Chondrocyte (in vitro differentiated cells): ENCODE measurements at places on chromosomes 5 and 9.

DNA sequence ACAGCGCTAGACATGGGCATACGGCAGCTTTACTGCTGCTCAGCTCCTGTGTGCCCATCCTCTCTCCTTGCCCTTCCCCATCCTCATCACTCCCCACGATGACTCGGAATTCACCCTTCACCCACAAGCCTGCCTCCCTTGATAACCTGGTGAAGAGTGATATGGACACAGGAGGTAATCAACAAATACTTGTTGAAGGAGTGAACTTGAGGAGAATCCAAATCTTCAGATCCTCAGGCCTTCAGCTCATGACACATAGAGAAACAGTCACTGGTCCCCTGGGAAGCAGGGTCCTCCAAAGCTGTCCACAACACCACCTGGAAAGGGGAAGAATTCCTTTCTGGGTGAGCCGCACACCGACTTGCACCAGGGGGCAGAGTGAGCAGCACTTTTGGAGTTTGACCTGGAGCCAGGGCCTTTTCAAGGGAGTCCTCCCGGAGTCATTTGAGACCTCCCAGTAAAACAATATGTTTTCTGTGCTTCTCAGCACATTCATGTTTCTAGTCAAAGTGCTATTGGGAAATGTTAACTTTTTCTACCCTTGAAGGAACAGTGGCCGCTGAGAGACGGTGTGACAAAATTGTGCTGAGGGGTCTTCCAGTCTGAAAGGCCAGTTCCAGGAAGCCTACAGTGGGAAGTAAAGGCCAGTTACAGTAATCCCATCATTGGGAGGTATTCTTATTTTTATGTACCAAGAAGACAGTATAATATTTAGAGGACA, 332.3 kb downstream of the CWC27 start:
- DNase-seq: no peak

DNA sequence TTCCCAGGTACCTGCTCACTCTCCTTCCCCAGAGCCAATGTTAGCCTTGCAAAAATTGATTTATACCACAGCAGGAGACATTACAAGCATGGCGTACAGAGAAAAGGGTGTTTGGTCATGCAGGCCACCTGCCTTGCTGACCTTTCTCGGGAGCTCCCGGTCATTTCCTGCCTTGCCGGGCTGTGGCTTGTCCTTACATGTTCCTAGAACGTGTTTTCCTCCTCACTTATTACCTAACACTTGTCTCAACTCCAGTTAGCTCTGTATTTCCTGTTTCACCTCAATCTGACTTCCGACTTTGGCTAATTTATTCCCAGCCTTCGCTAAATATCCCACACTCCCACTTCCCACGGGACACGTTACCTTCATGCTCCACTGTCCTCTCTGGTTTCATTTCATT, 282.5 kb downstream of the ICE1 start:
- DNase-seq: no peak

GRCh38 chr9:107976767-107977166, 487.2 kb upstream of the KLF4 start:
- DNase-seq: no peak

DNA sequence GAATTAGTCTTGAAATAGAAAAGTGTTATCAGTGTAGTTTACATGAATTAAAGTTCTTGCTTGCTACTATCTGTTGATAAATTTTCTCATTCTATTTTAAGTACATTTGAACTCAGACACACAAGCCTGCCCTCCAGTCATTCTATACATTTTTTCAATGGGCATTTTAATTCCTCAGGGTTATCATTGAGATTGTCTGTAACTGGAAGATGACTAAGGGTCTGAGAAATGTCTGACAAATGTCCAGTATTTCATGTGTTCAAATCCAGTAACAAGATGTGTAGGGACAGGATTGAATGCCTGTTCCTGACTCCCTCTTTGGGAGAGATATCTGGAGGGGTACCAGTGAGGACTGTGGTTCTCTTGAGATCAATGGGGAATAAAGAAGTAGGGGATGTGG, 223.9 kb upstream of the ADAMTSL1 start:
- no peak for DNase-seq

GRCh38 chr5:168339109-168339771, 47.8 kb downstream of the WWC1 start:
- no peak for DNase-seq

DNA sequence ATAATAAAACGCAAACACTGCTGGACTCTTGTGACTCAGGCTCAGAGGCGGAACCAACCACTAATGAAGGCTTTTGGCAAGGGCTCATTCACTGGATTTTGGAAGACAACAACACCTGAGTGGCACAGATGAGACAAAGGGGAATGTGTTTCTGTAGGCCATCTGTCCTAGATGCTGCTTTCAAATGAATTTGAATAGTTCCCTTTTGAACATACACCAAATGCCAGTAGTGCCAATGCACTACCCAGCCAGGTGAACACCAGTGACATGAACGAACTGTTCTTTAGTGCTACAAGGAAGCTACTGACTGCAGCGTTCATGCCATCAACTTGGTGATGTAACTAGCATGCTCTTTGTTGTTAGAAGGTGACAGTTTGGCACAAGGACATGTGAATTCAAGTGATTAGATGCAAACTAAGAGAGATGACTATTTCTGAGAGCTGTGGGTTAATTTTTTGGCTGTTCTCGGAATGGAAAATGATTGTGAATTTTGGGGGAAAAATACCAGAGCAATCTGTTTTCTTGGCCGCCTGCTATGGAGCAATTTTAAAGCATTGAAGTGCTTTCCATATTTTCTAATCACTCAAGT, 173.7 kb downstream of the SLC24A2 start:
- no peak for DNase-seq

GRCh38 chr5:58773744-58774441, 191.0 kb downstream of the RAB3C start:
- DNase-seq: no peak

GRCh38 chr9:97594381-97594921, 38.7 kb downstream of the TSTD2 start:
- no peak for DNase-seq

GRCh38 chr9:135887021-135887507, 20.3 kb downstream of the CAMSAP1 start:
- no peak for DNase-seq

GRCh38 chr5:13359344-13359743, 585.1 kb downstream of the DNAH5 start:
- DNase-seq: no peak

- DNase-seq: no peak
Observed at GRCh38 chr5:97094579-97095317, 47.7 kb downstream of the LIX1 start.

- DNase-seq: no peak
Observed at GRCh38 chr9:109199676-109200075, 32.6 kb upstream of the FRRS1L start.

DNA sequence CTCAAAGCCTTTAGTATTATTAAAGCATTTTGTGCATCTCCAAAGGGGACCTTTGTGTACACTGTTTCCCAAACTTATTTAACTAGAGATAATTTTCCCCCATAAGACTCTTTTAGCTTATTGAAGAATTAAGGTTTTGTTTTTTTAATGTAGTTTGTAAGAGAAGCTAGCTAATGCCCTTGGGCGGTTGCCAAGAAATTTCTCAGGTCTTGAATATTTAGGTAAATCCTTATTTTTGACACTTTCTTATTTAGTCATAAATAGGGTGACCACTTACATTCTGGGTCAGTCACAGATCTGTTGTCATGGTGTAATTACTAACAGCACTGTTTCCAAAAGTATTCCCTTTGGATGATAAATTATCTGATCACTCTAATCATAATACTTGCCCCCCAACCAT, 27.2 kb downstream of the TNFAIP8 start:
- DNase-seq: no peak

DNA sequence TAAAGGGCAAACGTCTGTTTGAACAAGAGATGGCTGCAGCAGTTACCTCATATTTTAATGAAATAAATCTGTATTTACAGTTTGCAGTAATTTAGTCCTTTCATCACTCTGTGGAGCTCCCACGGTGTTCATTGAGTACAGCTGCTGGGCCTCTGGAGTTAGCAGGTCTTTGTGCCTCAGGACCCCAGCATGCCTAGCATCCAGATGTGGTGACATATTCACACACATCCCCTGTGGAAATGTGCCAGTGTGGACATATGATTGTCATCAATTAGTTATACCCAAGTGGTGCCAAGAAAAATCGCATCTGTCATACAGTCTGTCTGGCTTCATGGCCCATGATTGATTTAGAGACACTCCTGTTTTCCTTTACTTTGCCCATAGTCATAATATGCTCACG, 77.3 kb downstream of the NNT start:
- DNase-seq: no peak

- DNase-seq: peak; percentile 77
Observed at GRCh38 chr5:179184521-179185050, 124.4 kb downstream of the ZNF354C start.

DNA sequence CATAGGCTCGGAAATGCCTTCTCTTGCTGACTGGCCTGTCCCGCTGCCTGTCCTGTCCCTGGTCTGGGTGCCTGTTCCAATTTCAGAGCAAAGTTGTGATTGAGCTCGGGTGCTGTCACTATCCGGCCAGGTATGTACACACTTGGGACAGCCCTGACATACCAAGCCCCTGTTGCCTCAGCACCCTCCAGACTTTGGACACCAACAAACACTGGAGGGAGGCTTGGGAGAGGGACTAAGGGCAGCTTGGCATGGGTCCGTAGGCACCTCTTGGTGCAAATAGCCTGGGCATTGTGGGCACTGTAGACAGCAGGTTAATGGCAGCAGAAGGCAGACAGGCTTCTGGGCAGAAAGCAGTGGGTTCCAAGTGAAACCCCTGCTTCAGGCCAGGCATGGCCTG, 86.3 kb upstream of the SEMA6A start:
- no peak for DNase-seq

GRCh38 chr9:114910541-114910940, 19.9 kb downstream of the TNFSF8 start:
- no peak for DNase-seq

DNA sequence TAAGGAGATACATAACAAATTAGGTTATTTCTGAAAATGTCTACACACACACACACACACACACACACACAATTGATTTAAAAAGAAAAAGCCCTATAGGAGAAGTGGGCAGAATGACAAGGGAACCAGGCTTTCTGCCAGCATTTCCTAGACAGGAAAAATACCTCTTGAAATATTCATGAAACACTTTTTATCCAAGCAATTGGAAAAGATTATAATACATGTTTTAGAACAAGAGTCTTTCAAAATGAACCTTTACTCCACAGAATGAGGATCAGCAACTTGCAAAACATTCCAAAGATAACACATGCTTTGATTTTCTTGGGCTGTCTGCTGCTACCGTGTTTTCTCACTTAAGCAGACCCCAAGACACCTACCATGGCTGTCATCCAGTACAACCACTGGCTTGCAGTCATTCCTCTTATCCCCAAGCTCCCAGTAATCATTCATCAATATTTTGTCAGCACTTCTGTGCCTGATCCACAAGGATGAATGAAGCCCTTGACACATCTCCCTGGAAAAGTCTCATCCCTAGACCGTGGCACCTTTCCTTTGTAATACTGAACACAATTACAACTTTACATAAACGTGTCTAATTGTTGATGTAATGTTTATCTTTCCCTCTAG, 717.1 kb upstream of the ZNF608 start:
- DNase-seq: no peak

DNA sequence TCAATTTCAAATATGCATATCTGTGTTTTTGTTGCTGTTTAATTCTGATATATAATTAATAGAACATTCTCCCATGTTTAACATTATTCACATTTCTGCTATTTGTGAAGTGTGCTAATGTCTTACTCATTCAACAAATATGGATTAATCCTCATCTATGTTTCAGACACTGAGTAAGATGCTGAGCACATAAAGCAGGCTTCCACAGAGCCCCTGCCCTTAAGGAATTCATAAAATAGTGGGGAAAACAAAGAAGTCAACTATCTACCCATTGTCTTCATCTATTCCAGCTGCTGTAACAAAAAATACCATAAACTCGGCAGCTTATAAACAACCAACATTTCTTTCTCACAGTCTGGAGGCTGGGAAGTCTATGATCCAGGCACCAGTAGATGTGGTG, 333.3 kb downstream of the SEMA5A start:
- DNase-seq: no peak

DNA sequence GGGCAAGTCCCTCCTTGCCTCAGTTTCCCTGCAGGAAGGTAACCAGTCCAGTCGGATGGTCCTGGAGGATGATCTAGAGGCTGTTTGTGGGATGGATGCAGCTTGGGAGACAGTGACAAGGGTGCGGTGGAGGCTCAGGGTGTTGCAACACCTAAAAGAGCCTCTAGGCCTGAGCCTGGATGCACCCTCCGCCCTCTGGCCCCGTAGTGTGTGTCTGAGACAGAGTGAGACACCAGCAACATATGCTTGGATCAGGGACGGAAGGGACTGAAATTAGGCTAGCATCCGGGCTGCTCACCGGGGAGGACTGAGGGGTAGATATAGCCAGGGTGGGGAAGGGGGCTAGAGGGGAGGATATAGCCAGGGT, 1.1 kb downstream of the CRAT start:
- no peak for DNase-seq

GRCh38 chr5:174596429-174596828, 128.0 kb upstream of the MSX2 start:
- DNase-seq: no peak

DNA sequence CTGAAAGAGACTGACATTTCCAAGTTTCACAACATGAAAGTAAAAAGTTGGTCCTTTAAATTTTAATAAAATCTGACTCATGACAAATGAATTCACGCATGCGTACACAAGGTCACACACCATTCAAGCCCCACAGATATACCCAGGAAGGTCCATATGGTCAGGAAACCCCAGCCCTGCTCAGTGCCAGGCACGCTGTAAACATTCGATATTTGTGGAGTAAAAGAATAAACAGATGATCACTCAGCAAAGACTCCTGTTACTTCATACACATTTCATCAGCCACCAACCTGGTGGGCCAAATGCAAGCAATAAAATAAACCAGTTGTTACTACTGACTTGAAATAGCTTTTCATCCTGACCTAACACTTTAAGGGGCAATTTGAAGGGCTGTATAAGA, 158.0 kb upstream of the RETREG1 start:
- no peak for DNase-seq

DNA sequence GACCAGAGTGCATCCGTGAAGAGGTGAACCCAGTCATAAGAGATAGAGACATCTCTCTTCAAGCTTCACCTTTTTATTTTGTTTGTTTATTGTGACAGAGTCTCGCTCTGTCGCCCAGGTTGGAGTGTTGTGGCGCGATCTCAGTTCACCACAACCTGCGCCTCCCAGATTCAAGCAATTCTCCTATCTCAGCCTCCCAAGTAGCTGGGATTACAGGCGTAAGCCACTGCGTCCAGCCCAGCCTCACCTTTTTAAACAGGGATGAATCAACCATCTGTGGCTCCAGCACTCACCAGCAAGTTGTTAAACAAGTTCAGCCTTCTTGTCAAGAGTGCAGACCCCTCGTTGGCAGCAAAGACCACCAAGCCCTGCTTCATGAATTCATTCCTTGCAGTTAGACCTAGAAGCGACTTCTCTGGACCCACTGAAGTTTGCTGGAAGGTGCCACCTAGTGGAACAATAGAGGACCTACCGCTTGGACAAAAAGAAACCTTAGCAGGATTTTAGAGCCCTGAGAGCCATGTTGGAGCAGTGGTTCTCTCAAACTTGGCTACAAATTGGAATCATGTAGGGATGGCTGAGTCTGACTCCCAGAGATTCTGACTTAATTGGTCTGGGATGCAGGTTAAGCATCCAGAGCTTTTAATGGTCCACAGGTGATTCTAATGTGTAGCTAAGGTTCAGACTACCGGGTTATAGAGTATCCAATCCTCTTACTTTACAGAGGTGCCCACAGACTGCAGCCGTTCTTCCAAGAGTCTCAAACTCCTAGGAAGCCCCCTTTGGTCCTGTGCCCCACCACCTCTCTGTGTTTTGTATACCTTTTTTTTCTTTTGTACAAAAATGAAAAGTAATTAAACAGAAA, 10.5 kb upstream of the GALNT10 start:
- no peak for DNase-seq

GRCh38 chr5:119330367-119331183, 25.2 kb upstream of the TNFAIP8 start:
- no peak for DNase-seq
